ENCODE measurements at places on chromosomes 7 and 10.

- DNase-seq: no peak
Observed at GRCh38 chr10:124875596-124875995, 66.3 kb upstream of the ZRANB1 start.

DNA sequence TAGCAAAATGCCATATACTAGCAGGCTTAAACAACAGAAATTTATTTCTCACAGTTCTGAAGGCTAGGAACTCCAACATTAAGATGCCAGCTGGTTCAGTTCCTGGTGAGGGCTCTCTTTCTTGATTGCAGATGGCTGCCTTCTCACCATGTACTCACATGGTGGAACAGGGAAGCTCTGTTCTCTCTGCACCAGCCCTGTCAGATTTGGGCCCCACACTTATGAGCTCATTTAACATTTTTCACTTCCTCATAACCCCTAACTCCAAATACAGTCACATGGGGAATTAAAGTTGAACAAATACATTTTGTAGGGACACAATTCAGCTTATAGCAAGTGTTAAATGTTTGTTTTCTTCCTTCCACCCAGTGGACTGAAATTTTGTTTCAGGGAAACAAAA is 218.6 kb upstream of the TAC1 start:
- no peak for DNase-seq

GRCh38 chr10:132257271-132257670 is 50.5 kb downstream of the STK32C start:
- DNase-seq: peak; percentile 47

DNA sequence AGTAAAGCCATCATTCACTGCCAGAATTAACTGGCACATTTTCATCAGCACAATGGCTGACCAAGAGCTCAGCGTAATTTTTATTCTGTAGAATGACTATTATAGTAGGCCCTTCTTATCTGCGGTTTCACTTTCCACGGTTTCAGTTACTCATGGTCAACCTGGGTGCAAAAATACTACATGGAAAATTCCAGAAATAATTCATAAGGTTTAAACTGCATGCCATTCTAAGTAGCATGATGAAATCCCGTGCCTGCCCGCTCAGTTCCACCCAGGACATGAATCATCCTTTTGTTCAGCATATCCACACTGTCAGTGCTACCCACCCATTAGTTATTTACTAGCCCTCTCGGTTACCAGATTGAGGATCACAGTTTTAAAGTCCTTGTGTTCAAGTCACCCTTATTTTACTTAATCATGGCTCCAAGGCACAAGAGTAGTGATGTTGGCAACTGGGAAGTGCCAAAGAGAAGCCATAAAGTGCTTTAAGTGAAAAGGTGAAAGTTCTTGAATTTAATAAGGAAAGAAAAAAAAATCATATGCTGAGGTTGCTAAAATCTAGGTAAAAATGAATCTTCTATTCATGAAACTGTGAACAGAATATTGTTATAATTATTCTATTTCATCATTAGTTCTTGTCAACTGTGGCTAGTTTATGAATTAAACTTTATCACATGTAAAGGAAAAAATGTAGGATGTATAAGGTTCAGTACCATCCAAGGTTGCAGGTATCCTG is 204.9 kb downstream of the DOCK4 start:
- DNase-seq: no peak

DNA sequence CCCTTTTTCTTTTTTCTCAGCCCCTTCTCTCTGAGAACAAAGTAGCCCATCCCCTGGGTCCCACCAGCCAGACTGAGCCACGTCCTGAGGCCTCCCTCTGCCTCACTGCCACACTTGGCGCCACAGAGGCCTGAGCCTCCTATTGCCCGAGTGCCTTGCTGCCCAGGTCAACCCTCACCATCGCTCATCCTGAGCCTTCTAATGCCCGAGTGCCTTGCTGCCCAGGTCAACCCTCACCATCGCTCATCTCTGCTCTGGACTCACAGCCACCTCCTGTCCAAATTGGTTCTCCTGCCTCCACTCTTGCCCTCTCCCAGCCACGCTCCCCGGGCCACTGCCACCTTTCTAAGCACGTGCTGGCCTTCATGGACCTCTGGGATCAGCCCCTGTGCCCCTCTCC is 53.2 kb upstream of the SMNDC1 start:
- no peak for DNase-seq
